ENCODE measurements at places on chromosomes 4 and X.

DNA sequence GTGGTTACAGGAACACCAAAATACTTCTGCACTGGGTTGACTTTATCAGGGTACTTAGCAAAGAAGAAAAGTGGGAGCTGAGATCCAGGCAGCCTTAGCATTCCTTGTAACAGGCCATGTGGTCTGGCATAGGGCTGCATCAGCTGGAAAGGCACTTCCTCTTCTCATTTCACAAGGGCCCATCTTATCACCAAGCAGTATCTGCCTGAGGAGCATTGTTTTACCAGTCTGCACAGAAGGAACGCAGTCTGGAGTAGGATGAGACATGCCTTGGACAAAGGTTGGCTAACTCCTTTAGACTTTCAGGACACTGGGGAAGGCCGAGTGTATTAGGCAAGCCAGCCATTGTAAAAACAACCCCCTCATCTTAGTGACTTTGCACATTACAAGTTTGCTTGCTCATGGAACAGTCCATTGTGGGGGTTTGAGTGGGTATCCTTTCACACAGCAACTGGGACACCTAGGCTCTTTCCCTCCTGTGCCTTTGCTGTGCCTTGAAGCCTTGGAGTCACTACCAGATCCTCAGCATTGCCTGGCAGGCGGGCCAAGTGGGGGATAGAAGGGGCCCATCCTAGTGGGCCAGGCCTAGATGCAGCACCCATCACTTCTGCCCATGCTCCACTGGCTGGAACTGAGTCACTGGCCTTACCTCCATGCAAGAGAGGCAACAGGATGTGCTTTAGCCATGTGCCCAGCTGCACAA, 4.6 kb downstream of the SUV39H1 start:
- DNase-seq = no peak

DNA sequence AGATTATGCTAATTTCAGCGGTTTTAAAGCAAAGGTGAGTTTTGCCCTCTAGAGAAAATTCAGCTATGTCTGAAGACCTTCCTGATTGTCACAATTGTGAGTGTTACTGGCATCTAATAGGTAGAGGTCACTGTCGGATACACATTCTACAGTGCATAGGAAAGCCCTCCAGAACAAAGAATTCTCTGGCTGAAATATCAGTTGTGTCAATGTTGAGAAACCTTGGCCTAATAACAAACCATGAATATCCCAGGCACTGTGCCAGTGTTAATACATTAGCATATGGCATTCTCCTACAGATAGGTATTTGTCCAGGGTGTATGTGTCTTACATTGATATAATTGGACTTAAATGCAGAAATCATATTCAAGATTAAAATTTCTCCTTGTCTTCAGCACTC, 294.3 kb downstream of the FSTL5 start:
- DNase-seq = no peak

GRCh38 chr4:41874398-41874797, 60.8 kb upstream of the TMEM33 start:
- DNase-seq = no peak

DNA sequence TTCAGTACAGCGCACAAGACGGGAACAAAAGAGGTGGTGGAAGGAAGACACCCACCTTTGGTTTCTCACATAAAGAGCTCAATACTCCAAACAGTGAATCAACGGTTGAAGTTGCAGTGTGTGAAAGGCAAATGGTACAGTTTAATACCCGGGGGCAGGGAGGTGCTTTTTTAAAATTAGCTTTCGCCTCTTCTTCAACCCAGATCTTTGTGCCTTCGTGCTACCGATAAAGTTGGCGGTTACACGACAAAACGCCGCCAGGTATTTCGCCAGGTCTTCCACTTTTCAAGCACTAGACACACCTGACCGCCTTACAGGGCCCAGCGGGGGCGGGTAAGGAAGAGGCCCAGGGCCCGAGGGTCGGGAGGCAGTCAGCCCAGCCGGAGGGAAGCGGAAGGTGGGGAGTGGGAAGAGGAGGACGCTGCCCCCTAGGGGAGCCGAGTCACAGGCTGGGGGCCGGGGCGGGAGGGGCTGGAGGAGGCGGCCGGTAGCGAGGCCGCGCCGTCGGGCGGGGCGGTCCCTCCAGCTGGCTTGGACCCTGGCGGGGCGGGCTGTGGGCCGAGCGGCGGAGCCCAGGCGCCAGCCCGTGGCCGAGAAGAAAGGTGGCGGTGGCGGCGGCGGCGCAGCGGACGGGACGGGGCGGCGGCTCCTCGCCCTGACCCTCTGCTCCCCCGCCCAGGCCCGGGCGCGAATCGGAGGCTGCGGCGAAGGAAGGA, 16.0 kb downstream of the UTP3 start:
- peak; percentile 58 for DNase-seq

GRCh38 chrX:39953879-39954278, 143.9 kb downstream of the BCOR start:
- no peak for DNase-seq

- no peak for DNase-seq
Observed at GRCh38 chr4:164488114-164488513, 265.8 kb upstream of the SMIM31 start.

GRCh38 chr4:8697826-8698225, 105.3 kb downstream of the CPZ start:
- DNase-seq = no peak

DNA sequence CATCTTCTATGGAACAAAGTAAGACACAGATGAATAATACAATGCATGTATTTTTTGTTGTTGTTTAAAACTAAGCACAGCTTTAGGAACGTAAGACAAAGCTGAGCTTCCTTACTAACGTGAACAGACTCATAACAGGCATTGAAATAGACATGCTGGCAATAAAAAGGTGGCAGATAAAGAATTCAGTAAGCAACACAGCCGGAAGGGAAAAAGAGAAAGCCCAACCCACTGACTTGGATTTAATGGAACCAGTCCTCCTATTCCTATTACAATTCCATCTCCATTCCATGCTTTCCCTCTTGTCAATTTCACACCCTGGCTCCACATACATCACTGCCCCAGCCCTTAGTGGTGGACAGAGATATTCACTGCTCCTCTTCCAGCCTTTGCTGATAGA, 182.1 kb downstream of the NSUN7 start:
- DNase-seq = no peak

- DNase-seq = no peak
Observed at GRCh38 chr4:85741921-85742591, 267.1 kb downstream of the ARHGAP24 start.

DNA sequence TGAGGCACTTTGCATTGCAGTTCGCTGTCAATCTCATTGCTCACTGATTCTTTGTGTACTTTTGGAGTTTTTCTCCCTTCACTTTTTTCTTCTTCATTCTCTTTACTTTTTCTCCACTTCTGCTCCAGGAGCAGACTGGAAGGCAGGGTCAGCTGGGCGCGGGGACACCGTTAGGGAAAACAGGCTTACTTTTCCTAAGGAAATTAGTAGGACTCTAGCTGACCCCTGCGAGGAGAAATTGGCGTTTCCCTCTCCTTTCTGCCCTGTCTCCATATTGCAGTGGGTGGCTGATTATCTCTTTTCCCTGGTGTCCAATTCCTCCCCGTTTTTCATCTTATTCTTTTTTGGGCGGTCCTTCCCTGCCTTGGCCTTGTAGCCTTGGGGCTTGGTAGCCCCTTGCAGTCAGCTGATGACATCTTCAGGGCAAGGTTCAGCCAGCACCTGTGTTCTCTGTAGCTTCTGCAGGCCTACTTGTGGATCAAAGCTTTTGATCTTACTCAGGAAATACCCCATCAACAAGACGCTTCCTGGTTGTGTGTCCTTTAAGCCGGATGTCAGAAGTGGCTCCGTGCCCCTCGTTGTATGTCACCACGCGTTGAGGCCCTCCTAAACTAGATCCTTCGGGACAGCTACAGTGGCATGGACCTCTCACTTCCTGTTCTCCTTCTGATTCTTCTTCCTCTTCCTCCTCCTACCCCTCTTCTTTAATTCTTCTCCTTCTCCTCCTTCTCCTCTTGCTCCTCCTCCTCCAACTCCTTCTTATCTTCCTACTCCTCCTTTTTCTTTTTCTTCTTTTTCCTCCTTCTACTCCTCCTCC, 36.1 kb downstream of the NBDY start:
- DNase-seq = no peak

DNA sequence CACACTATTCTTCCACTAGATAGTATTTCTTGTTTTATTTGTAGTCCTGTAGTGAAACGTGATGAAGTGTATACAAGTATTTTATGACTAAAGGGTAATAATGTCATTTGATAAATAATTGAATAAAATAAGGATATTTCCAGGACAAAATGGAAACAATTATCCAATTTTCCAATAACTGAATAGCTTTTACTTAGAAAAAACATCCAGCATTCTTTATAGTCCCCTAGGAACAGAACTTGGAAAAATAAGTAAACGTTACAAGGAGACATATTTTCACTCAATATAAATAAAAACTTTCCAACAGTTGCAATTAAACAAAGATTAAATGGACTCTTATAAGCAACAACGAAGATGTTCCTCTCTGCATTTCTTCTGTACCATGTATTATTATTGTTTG, 566.0 kb downstream of the TMA16 start:
- no peak for DNase-seq

GRCh38 chr4:29717287-29718057, 1002.7 kb upstream of the PCDH7 start:
- no peak for DNase-seq

DNA sequence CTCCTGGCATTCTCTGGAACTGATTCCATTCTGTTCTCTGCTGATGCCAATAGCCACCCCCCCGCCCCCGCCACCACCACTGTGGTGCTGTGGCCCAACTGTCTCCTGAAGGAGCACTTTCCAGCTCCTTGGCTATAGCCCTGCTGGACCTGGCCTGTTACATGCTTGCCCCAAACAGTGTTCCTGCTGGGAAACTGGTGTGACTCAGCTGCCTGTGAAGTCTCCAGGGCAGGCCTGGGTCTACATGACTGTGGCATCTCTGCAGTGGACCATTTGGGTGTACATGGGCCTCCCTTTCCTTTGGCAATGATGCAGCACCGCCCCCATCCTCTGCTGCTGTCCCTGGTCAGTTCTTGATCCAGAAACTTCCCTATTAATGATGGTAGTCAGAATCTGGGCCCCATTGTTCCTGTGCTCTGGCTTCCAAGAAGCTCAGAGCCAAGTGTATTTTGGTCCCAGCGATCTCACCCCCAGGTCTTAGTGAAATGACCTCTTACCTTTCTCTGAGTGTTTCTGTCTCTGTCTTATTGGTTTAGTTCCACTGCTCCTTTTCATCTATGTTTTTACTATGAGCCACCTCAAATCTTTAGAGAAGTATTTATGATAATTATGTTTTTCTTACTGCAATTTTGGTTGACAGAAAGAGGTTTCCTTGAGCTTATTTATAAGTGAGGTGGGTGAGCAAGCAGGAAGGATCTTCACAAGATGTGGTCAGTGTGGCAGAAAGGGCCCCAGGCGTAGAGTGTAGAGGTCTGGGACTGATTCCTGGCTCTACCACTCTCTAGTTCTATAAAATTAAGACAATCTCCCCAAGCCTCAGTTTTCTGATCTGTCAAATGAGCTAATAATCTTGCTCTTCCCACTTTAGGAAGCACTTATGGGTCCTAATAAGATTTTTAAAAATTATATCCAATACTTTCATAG, 210.7 kb upstream of the EOLA2 start:
- DNase-seq = no peak

DNA sequence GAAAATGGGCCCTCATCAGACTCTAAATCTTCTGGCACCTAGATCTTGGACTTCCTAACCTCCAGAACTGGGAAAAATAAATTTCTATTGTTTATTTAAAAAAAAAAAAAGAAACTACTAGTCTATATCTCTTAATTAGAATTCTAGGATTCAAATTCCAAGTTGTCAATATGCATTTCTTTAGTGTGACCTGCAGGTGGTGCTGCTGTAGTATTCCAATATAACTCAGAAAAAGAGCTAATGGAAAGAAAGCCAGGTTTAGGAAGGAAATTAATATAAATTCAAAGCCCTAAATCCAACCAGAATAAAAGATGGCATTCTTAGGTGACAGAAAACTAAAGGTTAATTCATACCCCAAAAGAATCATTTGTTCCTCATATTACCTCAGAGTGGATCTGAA, 80.0 kb upstream of the NALF2 start:
- no peak for DNase-seq

DNA sequence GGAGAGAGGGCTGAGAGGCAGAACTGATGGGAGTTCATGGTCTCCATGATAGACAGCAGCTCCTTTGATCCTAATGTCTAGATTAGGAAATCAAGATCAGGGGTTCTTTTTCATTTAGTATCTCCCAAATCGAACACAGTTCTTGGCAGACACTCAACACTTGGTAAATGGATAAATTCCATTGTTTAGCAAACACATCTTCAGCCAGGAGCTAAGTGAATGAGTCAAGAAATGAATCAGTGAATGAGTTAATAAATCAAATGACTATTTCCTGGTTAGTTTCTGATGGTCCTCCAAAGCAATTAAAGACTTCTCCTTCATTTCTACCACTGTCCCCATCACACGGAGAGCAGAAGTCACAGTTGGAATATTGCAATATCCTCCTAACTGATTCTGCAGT, 120.0 kb upstream of the SHISA3 start:
- DNase-seq = no peak

DNA sequence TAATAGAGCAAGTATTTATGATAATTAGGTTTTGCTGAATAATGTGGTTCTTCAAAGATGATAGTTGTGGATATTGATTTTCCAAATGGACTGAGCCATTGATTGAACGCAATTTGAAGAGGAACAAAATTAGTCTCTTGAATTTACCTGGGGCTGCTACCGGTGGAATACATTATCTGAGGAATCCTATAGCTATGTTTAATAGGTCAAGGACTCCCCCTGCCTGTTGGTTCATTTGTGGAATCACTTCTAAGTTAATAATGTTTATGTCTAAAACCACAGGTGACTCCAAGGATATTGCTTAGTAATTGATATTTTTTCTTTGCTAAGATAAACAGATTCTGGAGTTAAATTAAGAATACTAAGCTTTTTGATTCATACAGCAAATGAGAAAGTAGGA, 576.0 kb upstream of the PABPC4L start:
- DNase-seq = no peak

DNA sequence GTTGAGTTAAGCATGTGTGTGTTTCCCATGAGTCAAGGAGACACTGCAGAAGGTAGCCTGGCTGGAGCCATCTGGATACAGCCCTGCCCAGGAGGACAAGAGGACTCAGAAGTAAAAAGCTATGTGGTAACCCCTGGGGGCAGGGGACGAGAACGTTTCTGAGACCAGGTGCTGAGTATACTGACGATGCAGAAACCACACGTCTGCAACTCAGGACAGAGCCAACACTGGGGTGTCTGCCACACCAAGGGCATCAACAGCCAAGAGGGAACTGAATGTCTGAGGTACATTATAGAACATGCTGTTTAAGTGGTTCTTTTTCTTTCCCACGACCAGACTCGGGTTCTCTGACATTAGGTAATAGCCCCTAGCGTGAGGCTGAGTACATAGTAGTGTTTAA, 94.1 kb upstream of the GPR34 start:
- no peak for DNase-seq

- DNase-seq = no peak
Observed at GRCh38 chrX:2397229-2398063, 103.3 kb downstream of the DHRSX start.

DNA sequence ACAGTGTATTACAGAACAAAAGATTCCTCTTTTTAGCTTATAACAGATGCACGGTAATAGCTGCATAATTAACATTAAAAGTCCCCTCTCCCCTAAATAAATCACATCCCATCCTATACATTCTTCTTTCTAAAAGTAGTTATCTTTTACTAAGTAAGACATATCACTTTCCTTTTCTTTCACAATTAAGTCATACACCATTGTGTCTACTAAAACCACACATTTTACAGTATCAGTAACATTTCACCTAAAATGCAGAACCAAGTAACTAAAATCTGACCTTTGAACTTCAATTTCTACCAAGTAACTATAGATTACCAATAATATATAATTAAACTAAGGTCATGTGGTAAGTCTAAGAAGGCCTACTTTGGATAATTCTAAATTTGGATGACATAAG, 14.2 kb downstream of the DHX15 start:
- DNase-seq = no peak

GRCh38 chr4:40200875-40201801, 4.3 kb downstream of the RHOH start:
- no peak for DNase-seq

All from T-helper 2 cell (primary cell).